ENCODE measurements at places on chromosomes 4 and X.

GRCh38 chr4:137528673-137529072 lies 3.6 kb downstream of the PCDH18 start:
- DNase-seq, result no peak

DNA sequence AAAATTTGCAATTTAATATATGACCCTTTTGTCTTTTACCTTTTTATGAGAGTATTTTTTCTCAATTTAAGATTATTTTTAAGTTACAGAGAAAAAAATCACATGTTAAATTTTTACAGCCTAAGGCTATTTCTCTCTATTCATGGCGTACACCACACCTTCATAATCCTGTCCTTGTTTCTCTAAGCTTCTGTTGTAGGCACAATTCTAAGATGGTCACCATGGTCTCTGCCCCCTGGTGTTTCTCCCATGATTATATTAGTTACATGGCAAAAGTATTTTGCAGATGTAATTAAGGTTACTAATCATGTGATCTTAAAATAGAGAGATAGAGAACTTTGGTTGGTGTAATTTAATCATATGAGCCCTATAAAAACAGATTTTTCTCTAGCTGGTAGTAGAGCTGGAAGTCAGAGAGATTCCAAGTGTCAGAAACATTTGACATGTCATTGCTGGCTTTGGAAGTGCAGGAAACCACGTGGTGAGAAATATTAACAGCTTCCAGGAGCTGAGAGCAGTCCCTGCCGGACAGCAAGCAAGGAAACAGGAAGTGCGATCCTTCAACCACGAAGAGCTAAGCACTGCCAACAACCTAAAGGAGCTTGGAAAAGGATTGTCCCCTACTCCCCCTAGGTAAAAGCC lies 89.8 kb downstream of the EIF4E start:
- no peak for DNase-seq

DNA sequence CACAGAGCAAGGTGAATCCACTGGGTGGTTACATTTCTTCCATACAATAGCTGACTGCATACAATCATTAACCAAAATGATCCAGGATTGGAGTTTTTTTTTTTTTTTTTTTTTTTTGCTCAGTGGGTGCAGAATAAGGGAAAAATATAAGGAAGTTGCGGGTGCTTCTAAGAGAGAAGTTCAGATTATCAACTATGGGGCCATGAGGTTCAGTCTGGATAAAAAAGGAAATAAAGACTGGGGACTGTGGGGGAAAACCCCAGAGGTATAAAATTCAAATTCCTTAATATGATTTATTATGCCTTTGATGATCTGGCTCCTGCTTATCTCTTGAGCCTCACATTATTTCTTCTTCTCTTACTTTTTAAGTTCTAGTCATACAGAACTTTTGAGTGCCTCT lies 5.9 kb upstream of the EIF1AX start:
- no peak for DNase-seq

- no peak for DNase-seq
Measured at GRCh38 chr4:78863991-78864390, 75.2 kb downstream of the PAQR3 start.

GRCh38 chr4:55364691-55365344 lies 18.8 kb downstream of the SRD5A3 start:
- DNase-seq, result no peak

DNA sequence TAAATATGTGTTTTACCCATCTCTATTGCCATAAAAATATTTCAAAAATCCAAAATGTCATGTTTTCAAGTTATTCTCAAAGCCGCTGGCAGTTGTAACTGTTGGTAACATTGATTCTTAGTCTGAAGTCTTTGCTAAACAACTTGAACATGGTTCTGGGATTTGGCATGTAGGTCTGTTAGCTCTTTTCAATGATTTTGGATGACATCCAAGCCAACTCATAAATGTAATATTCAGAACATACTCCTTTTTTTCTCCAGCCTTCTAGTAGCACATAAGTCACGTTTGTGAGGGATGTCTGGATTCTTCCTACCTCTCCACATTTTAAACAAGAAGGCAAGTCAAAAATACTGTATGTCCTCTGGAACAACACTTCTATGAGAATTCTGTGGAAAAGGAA lies 305.3 kb downstream of the PRR32 start:
- DNase-seq, result no peak

GRCh38 chr4:161714022-161714751 lies 449.6 kb downstream of the FSTL5 start:
- DNase-seq, result no peak

GRCh38 chr4:11537846-11538245 lies 109.2 kb upstream of the HS3ST1 start:
- DNase-seq, result no peak

DNA sequence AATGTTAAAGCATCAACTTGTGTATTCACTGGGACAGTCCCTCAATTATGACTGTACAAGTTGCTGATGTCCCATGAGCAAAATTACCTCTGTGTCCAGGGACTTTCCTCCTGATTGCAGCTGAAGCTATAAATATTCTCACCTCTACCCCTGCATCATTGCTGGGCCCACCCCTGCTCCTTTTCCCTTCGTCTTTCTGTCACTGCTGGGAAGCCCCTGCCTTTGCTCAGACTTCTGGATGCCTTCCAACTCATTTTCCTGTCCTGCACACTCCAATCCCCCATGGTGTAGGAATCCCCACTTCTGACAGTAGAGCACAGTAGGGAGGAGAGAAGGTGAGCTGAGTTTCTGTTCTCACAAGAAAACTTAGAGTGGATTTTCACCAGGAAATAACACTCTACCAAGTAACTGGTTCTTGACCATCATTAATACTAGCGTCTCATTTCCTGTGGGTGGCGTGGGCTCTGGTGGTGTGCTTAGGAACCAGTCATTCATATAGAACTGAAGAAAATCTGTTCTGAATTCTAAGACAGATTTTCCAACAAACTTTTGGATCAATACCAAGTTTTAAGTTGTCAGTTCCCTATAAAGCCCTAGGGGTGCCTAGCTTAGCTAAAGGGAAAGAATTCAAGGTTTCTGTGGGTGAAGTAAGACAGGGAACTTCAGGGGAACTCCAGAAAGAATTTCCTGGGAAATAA lies 136.2 kb upstream of the MED14 start:
- DNase-seq, result no peak

GRCh38 chr4:66182636-66183035 lies 512.3 kb upstream of the EPHA5 start:
- DNase-seq, result no peak

GRCh38 chrX:112148397-112148796 lies 65.8 kb upstream of the TRPC5 start:
- no peak for DNase-seq

DNA sequence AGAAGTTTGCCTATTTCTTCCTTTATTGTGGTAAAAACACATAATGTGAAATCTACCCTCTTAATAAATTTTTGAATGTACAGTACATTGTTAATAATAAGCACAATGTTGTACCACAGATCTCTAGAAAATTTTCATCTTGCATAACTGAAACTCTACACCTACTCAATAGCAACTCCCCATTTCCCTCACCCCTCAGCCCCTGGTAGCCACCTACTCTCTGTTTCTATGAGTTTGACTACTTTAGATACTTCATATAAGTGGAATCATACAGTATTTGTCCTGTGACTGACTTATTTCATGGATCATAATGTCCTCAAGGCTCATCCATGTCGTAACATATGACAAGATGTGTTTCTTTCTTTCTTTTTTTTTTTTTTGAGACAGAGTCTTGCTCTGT lies 446.4 kb downstream of the RPA4 start:
- no peak for DNase-seq

All from activated gamma-delta T cell (primary cell).